CD8-positive, alpha-beta memory T cell (primary cell): ENCODE measurements at places on chromosomes 13 and 19.

GRCh38 chr19:52296400-52296772 is 583 bp upstream of the ZNF480 start:
- DNase-seq = no peak

DNA sequence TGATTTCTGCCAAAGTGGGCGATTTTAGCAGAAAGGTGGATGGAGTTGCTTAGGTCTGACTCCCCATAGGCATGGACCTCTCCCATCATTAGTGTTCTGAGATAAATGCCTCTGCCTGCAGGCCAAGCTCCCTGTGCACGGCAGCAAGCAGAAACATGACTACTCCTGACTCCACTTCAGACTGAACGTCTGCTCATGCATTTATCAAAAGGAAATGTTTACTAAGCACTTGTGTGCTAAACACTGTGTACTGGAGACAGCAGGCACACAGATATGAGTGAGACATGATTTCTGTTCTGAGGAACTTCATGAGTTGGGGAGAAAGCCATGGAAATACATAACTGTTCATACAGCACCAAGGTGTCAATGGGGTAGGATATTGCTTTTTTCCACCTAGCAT is 149.6 kb downstream of the MIPEP start:
- DNase-seq = no peak

- DNase-seq = no peak
These were observed 49.4 kb upstream of the INTS6 start for GRCh38 chr13:51502153-51502651.

GRCh38 chr13:98568918-98569317 is 8.0 kb downstream of the STK24 start:
- no peak for DNase-seq

DNA sequence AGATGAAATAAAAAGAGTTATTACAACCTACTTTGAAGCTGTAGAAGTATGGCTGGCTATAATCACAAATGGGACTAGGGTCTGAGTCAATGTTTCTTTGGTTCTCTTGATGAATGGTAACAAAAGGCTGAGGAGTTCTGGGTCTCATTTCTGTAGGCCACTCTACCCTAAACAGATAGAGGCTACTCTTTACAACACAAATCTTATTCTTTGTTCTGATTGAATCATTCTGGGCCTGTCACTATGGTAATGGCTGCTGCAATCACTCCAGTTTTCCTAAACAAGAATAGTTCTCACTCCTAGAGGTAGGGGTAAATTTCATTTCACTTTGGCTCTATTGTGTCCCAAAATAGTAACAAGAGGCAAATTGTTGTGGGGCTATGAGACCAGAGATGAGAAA is 1714.3 kb upstream of the PCDH20 start:
- no peak for DNase-seq

DNA sequence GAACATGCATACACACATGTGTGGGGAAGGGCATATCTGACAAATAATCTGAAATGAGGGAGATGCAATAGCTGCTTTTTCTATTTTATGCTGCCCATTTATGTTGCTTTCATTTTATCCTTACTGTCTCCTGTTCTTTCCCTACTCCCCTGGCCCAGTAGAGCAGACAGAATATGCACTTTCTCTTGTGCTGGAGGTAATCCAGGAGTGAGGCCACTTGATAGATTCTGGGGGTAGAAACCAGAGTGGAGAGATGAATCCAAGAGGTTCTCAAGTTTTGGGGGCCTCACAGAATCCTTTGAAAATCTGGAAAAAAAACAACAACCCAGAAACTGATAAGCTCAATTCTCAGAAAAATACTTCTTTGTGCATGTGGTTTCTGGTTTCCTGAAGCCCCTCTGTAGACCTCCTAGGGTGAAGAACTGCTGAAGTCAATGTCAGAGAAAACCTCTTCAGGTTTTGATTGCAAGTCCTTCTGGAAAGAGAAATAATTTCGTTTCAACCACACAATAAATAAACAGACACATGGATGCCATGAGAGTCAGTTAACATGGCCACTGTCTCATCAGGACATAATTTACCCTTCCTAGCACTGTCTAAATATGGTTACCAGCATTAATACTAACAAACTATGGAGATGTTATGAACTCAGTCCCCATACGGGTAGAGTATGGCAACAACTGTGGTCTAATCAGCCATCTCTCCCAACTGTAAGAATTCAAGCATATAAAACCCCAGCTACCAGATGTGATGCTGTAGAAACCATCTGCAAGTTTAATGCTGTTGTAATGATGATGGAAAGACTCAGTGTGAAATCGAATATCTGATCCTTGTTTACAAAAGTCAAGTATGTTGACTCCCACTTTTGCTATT is 355.6 kb downstream of the SLC7A1 start:
- DNase-seq = no peak

DNA sequence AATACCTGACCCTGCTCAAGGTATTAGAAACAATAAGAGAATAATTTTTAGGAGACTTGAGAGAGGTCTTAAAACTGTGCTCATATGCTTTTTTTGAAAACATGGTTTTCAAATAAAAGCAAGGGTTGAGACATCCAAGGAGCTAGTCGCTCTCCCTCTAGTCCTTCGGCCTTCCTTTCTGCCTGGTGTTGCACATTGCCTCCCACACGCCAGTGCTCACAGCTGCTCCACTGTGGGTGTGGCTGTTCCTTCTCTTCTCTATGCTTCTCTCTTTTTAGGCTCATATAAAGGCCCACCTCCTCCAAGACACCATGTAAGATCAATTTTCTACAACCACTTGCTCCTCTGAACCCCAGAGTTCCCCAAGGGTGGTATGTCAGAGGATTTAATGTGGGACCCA is 352.6 kb downstream of the ENOX1 start:
- no peak for DNase-seq

- no peak for DNase-seq
These were observed 126.2 kb upstream of the SPACA7 start for GRCh38 chr13:112249644-112250610.

DNA sequence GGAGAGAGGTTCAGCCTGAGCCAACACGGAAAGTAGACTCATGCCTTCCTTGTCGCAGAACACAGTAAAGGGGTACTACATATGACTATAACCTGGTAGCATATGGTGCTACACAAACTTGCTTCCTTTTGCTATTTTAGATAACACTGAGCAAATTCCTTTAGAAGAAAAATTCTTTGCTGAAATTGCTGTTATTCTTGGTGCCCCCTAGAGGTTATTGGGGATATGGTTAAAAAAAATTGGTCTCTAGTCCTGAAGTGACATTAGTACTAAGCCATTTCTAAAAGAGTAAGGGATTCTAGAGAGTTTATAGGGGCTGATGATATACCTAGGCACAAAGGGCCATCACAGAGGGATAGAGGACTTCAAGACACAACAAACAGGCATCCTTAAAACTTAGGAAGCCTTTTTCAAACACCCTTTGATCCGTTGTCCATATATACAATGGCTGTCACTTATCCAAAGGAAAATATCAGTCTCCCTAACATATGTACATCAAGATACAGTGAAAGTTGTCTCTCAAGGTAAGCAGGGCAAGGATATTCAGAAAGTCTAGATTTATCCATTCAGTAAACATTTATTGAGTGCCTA is 13.9 kb upstream of the HS6ST3 start:
- DNase-seq = no peak

DNA sequence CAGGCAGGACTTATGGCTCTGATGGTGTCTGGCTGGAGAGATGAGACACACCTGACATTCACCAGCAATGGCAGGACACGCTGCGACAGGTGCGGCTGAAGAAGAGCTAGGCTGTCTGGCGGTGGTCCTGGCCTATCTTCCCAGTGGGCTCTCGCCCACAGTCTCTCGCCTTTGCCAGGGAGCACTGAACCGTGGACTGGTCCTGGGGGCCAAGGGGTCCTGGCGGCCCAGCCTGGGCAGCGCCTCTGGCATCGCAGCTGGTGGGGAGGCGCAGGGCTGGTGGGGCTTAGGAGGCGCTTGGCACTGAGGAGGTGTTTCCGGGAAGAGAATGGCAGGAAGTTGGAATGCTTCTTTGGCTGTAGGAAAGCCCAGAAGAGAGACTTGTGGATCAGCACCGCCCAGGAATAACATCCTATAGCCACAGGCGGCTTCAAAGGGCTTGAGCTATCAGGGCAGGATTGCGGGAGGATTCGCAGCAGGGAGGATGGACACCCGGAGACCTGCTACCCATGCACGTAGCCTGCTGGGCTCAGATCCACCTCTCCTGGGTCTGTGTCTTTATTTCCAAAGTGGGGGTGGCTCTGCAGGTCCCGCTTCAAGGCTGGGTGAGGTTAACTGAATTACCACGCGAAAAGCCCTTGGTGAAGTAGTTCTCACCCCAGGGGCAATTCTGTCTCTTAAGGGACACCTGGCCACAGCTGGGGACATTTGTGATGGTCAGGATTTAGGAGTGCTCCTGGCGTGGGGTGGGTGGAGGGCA is 14.6 kb downstream of the KDM4B start:
- no peak for DNase-seq

DNA sequence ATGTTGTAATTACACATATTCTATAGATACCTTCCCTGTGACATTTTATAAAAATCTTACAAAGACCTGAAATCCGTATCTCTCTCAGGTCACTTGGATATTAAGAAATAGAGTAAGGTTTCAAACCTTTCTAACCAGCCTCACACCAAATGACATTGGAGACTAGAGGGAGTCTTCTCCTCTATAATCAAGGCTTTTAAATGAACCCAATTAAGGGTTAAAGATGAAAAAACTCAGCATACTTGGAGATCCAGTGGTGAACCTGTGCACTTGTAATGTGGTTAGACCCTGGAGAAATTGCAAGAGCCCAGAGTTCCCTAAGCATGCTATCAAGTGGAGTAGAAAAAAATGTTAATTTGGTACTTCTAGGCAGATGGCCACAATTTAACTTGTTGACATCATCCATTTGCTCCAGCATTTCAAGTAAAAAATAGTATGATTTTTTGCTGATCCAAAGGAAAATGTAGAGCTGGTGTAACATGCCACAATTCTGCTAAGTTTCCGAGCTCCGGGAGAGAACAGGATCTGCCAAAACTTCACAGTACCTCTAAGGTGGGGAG is 554.1 kb upstream of the MIR17HG start:
- no peak for DNase-seq

DNA sequence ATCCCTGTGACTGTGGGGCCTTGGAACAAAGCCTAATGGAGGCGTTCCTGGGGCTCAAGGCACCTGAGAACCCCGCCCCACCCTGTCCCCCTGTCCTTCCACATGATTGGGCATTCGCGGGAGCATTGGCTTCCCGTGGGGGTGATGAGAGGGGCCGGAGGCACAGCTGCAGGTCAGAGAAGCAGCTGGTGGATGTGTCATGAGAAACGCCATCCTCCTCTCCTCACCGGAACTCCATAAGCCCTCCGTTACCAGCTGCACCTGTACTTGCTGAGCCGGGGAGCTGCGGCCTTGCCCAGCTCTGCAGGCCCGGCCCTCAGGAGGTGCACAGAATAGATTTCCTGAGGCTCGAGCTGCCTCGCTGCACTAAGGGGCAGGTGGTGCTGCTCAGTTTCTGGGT is 42.0 kb downstream of the CAPN12 start:
- no peak for DNase-seq

DNA sequence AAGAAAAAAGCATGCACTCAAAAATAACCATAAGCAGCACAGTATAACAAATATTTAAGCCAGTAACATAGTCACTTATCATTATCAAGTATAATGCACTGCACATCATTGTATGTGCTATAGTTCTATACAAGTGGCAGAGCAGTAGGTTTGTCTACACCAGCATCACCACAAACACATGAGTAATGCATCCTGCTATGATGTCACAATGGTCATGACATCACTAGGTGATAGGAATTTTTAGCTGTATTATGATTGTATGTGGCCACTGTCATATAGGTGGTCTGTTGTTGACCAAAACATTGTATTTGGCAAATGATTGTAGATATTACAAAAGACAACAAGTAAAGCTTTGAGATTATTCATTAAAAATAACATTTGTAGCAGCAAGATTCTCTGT is 860.7 kb upstream of the GPC6 start:
- DNase-seq = no peak

- DNase-seq = no peak
These were observed 49.9 kb downstream of the EDNRB start for GRCh38 chr13:77868717-77869116.

GRCh38 chr13:106281426-106281825 is 254.0 kb downstream of the EFNB2 start:
- DNase-seq = no peak

DNA sequence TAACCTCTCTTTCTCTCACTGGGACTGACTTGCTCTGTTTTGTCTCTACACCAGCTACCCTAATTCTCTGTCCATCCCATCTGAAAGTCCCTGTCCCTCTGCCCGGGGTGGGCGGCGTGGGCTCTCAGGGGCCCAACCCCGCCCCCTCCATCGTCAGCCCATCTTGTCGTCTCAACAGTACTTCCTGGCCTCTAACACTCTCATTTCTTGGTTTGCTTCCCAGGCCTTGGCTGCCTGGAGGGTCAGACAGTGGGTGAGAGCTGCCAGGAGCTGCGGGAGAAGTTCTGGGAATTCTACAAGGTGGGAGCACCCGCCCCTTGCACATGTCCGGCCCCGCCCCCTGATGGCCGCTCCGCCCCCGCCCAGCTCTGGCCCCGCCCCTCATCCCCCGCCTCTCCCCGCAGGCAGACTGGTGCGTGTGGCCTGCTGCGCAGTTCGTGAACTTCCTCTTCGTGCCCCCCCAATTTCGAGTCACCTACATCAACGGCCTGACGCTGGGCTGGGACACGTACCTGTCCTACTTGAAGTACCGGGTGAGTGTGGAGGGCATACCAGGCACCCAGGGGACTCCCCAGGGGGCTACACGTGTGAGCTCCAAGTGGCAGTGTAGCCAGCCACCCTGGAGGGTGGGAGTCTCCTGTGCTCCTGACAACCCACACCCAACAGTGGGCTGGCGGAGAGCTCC is 1.7 kb downstream of the MPV17L2 start:
- no peak for DNase-seq

DNA sequence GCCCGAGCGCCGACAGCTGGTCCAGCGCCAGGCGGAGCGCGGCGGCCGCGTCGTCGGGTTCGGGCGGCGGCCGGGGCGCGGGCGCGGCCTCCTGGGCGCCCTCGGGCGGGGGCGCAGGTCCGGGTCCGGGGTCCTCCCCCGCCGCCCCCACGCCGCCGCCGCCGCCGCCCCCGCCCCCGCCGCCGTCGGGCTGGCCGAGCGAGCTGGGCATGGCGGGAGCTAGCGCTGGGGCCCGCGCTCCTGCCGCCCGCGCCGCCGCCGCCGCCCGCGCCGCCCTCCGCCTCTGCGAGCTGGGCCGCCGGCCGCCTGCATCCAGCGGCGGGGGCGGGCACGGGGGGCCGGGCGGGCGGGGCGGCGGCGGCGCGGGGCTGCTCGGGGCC is 287 bp downstream of the MEX3D start:
- DNase-seq = no peak

- no peak for DNase-seq
These were observed 32.4 kb downstream of the RASA3 start for GRCh38 chr13:114099918-114100445.

DNA sequence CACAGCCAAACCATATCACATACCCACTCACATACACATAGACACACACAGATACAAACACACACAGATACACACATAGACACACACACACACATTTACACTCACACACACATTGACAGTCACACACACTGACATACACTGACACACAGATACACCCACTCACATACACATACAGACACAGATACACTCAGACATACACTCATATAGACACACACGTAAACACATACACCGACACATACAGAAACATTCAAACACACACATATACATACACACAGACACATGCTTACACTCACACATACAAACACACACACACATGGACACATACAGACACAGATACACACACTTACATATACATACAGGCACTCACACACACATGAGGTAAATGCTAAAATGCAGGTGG is 30.2 kb downstream of the GJA3 start:
- DNase-seq = no peak
